ENCODE measurements at places on chromosomes 12 and 14. TPM values are rescaled to one million over a fixed set of nuclear protein-coding genes. Genes with fewer than 3 reads are reported as not detected.

DNA sequence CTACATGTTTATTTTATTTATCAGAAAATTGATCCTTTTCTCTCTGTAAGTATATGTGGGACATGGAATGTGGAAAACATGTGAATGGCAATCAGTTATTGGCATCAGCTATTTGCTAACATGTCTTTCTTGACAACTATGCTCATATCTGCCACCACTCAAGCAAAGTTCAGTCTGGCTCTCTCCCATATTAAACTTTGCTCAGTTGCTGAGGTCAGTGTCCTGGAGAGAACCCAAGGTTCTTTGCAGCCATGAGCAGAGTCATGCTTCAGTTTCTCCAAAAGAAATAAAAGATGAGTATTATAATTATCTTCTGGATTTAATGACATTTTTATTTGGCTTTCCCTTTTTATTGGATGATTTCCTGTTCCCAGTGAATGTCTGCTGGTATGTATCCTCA, 42.6 kb downstream of the A2M start:
- no peaks in the 10 kb centered on the region for H3K27me3 ChIP-seq
- H3K4me1 ChIP-seq = no peaks in the 10 kb centered on the region
- H3K36me3 ChIP-seq = peaks cover 100% of the 10 kb centered on the region
- H3K4me3 ChIP-seq = no peak overlapping the region
- no peak overlapping the region for H3K27ac ChIP-seq
- no peak for DNase-seq

The ANKRD33 gene
- total RNA-seq = not detected

DNA sequence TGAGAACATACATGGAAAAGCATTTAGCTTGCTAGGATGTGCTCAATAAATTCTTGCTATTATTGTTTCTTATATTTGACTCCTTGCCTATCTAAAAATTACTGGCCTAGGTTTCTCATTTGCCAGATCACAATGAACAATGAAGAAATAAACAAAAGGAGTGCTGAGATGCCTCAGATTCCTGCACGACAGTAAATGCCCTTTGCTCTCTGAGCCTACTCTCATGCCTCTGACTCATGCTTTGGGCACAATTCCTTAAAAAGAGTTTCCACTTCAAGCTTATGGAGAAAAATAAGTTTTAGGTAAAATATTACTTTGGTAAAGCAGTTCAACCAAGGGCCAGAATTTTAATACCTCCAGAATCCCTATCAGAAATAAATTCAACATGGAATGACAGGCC, 30.9 kb downstream of the GRIN2B start:
- no peak overlapping the region for H3K27ac ChIP-seq
- H3K27me3 ChIP-seq = no peaks in the 10 kb centered on the region
- H3K36me3 ChIP-seq = no peaks in the 10 kb centered on the region
- no peak overlapping the region for H3K4me3 ChIP-seq

GRCh38 chr12:132583411-132583710, 27.0 kb downstream of the LRCOL1 start:
- DNase-seq = no peak
- peaks cover 6% of the 10 kb centered on the region for H3K36me3 ChIP-seq
- no peaks in the 10 kb centered on the region for H3K27me3 ChIP-seq
- no peak overlapping the region for H3K4me3 ChIP-seq
- no peak overlapping the region for H3K27ac ChIP-seq

- no peak overlapping the region for H3K4me3 ChIP-seq
- peaks cover 49% of the 10 kb centered on the region for H3K36me3 ChIP-seq
- no peaks in the 10 kb centered on the region for H3K27me3 ChIP-seq
- H3K4me1 ChIP-seq = peaks cover 7% of the 10 kb centered on the region
- DNase-seq = peak; percentile 64
- peak overlapping the region; percentile 2 for H3K27ac ChIP-seq
Measured at GRCh38 chr12:53543539-53543938, 36.3 kb upstream of the NPFF start.

All from right atrium auricular region (tissue), 2 donors.